ENCODE measurements at places on chromosomes 11 and 22. TPM values are rescaled to one million over a fixed set of nuclear protein-coding genes. Genes with fewer than 3 reads are reported as not detected.

DNA sequence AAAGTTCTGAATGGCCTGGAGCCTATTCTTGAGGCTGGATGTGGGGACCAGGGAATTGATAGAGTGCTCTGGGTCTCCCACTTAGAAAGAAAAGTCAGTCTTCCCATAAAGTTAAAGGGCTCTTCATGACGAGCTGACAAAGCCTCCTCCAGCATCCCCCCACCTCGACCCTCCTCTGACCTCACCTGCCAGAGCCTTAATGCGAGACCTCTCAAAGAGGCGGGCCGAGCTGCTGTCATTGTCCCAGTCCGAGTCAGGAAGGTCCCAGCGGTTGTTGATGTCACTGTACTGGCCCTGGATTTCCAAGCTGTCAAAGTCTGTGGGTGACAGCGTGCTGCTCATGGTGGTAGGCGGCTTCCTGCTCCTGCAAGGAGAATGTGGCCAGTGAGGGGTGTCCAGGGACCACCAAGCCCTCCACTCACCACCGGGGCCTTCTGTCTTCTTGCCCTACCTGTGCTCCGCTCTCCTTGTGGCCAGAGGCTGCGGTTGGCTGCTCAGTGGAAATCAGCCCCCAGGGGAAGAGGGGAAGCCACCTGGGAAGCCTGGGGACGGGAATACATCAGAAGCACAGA, 8.0 kb downstream of the SPTBN2 start:
- no peak for DNase-seq

GRCh38 chr22:31647066-31647465, 14.9 kb downstream of the PISD start:
- DNase-seq, result no peak

- DNase-seq, result peak; percentile 87
Observed at GRCh38 chr11:208181-208916, 841 bp downstream of the RIC8A start.

DNA sequence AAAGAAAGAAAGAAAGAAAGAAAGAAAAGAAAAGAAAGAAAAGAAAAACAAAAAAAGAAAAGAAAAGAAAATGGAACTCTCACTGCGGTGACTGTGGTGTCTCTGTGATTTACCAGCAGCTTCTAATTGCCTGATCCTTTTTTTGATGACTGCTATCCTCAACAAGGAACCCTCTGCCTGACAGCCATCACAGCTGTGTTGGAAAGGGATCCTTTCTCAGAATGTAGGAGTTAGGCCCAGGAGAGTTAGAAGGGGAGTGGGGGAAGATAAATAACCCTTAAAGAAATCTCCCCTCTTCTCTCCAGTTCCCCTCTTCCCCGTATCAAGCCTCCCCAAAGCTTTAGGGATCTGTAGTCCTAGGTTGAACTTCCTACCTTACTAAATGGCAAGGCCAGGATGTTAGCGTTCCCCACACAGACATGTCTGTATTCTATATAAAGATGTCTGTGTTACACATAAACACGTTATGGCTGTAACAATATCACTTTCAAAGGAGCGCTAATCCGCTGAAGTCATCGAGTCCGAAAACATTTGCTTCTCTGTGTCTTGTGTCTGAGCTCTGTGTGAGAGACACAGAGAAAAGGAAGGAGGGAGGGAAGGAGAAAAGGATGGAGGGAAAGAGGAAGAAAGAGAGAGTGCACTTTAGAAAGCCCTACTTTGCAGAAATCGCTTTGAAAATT, 26.8 kb upstream of the WT1 start:
- no peak for DNase-seq

DNA sequence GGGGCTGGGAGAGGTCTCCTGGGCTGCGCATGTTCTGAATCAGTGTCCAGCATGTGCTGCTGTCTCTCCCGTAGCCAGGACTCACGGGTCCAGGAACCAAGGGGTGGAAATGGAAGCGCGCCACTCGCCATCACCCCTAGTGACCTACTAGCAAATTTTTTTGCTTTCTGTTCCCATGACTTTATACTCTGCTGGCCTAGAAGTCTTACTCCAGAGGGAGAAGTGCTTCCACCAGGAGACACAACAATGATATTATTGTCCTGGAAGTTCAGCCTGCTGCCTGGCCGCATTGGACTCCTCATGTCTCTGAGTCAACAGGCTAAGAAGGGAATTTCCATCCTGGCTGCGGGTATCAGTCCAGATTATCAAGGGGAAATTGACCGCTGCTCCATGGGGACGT, 729.7 kb downstream of the BRD1 start:
- no peak for DNase-seq

DNA sequence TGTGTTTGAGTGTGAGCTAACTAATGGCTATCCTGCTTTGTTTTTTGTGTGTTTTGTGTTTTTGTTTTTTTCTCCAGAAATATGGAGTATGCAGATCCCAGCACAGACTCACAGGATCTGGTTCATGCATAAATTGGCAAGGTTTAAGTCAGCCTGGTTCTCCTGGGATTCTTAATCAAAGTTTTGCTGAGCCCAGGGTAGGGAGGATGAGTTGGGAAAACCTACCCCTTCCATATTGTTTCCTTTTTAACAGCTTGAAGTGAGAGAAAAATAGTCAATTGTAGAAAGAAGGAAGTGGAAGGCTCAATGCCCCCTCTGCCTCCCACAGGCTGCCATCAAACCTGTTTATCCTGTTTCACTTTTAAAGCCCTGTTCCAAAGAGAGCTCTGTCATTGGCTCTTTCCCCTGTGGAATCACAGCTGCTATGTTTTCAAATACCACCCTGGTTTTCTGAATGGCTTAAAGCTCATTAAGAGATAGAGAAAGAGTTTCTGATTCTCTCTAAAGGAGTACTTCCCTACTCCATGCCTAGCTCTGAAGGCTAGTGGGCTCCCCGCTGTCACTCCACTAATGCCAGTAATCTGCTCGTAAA, 23.4 kb upstream of the CADM1 start:
- DNase-seq, result no peak

- DNase-seq, result no peak
Observed at GRCh38 chr11:46438211-46438610, 46.6 kb upstream of the CHRM4 start.

GRCh38 chr22:36964106-36964505, 50.7 kb downstream of the CSF2RB start:
- DNase-seq, result no peak

- peak; percentile 77 for DNase-seq
Observed at GRCh38 chr11:118342503-118343161, at the start of gene CD3D. Gene CD3D (minus strand): TSS chr11:118342705. CDS start chr11:118342607, 98 bp downstream.

DNA sequence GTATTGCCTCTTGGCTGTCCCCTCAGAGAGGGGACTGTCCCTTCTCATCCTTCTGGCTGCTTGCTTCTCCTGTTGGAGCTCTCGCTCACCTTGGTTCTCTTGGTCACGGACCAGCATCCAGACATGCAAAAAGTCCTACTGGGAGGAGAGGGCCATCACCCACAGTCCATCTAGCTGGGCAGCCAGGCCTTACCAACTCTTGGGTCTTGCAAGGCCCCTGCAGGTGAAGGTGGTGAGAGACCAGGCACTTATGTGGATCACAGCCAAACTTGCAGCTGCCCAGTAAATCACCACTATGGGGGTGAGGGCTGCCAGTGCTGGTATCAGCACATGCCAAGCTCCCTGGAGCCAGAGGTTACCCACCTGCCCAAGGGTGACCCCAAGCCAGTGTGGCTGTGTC, 36.3 kb downstream of the KCNQ1OT1 start:
- no peak for DNase-seq

DNA sequence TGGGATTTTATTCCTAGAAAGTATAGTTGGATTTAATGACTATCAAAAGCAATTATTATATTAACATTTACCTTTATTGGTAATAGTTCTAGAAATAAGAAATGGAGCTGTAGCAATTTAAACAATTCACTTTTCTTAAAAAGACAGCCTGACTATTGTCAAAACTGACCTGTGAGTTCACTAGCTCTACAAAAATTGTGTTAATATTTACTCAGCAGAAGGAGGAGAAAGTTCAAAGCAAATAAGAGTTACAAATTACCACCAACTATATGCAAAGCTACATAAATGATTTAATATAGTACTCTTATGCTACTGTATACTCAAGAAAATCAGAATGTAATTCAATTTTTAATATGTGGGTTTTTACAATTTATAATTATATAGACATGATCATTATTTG, 310.0 kb downstream of the DCDC1 start:
- DNase-seq, result no peak

- no peak for DNase-seq
Observed at GRCh38 chr22:43421046-43421665, 9.3 kb downstream of the MPPED1 start.

GRCh38 chr11:123194337-123195187, 486 bp downstream of the CLMP start:
- no peak for DNase-seq

- DNase-seq, result no peak
Observed at GRCh38 chr11:129922674-129923073, 27.3 kb upstream of the NFRKB start.

DNA sequence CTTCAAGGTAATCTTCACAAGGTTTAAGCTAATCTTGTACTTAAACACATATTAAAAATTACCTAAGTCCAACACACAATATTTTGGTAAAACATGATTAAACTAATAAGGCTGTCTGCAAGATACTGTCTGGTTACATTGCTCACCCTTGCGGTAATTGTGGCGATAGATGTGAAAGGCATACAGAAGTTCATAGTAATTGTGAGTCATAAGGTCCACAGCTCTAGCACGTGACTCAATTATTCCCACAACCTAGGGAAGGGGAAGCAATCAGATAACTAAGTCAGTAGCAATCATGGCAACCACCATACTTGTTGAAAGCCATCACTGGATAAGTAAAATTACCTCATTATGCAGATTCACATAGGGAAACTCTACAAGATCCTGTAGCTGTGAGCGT, 30.5 kb upstream of the FNBP4 start:
- DNase-seq, result peak; percentile 41

DNA sequence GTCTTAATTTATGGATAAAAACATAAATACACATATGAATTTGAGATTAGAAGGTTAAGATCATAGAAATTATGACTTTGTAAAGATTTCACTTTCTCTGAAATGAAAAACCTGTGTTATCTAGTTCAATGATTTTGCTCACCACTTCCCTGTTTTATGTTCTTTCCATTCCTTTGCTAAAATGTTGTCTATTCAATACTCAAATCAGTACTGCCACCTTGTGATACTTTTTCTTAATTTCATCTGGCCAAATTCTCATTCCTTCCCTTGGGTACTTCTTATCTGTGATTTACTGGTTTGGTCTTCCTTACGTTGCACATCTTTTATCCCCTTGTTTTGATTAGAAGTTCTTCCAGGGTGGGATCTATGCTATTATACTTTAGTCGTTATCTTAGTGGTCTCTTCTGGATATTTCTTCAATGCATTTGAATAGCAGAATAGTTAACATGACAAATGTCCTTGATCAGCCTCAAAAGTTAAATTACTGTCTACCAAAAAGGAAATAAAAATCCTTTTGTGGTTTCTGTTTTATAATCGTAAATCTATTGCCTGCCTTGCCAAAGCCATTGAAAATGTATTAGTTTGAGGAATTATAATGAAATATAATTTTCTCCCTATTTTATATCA, 197.0 kb downstream of the PGR start:
- DNase-seq, result no peak

Gene SMPD1
- 53.6 TPM for total RNA-seq

Gene VPS51
- 148 TPM for total RNA-seq

Gene NLRX1
- 24.2 TPM for total RNA-seq

Gene MAP6
- total RNA-seq, result 0.25 TPM
